AG09309 (cell line): ENCODE measurements at places on chromosomes 2 and 18.

DNA sequence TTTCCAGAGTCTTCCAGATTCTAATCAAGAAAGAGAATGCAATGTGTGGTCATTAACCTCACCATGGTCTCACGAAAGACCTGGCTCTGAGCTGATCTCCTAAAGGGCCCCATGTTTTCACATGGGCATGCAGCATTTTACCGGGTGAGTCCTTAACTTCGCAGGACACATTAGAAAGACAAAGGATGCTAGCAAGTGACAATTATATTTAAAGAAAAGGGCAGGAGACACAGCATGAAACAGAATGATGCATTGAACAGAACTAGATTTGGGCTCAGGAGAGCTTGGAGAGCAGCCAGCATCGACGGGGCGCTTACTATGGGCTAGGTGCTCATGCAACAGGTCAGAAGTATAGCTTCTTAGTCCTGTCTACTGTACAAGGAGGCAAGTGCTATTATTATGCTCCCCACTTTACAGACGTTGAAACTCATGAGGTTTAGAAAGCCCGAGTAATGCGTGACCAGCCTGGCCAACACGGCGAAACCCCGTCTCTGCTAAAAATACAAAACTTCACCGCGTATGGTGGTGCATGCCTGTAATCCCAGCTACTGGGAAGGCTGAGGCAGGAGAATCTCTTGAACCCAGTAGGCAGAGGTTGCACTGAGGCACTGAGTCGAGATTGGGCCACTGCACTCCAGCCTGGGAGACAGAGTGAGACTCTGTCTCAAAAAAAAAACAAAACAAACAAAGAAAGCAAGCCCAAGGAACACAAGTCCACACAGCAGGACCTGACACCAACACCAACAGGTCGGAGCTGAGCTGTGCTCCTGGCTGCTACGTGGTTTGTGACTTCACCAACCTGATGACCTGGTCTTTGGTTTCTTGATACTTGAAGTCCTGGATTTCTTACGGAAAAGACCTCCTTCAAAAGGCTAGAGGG lies 16.1 kb downstream of the MBP start:
- no peak for DNase-seq

DNA sequence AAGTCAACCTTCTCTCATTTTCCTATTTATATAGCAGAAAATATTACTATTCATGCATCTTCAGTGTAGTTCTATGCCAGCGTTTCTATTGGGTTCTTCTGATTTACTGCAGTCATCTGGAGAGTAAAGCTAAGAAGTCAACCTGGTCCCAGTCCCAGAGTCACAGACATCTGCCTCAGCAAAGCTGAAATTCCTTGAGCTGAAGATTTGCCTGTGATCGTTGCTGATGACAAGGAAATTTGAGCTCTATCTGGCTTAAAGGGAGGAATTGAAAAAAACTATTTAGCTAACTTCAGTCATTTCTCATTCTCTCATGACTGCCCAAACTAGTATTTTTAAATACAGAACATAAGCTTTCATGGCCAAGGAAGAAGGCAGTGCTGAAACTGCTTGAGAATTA lies 45.7 kb downstream of the RND3 start:
- DNase-seq = no peak

DNA sequence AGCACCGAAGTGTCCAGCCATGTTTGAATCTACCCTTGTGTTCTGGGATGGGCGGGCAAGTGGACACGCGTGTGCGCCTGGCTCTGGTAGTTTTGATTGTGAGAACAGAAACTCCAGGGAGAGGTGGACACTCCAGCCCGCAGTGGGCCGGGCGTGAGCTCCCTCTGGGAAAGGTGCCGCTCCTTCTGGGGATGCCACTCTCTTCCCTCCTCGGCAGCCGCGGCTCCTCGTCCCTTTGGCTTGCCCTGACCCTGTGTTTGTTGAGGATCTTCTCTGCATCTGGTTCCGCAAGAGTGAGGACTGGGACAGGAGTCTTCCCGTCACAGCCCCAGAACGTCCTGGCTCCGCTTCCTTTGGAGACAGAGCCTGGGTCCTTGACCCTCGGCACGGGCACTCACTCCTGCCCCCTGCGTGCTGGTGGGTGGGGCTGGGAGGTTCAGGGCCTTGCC lies 1.3 kb downstream of the CTDP1 start:
- DNase-seq = no peak

DNA sequence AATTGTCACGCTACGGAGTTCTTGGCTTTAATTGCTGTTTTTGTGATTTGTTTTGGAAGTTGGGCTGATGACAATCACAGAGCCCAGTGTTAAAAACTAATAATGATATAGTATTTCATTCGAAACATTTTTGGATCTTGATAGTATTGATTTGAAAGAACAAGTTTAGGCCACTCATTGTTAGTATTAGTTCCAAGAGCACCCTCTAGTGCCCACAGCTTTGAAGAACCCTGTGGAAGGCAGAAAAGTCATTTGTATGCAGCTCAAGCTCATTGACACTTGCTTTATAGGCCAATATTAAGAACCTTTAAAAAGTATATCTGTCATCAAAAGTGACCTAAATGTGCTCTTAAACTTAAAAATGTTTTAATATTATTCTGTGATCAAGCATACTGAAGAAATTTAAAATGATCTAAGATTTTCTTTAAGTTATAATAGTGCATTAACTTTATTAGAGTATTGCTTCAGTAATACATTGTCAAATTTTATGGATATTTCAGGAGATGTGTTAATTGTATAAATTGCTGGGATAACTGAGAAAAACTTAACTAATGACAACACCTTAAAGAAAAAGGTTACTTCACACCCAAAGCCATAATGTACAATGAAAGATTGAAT lies 191.0 kb downstream of the GRB14 start:
- peak; percentile 7 for DNase-seq

GRCh38 chr18:22455425-22456115 lies 37.9 kb upstream of the CTAGE1 start:
- DNase-seq = no peak

GRCh38 chr18:45785134-45785533 lies 40.3 kb upstream of the SIGLEC15 start:
- no peak for DNase-seq

DNA sequence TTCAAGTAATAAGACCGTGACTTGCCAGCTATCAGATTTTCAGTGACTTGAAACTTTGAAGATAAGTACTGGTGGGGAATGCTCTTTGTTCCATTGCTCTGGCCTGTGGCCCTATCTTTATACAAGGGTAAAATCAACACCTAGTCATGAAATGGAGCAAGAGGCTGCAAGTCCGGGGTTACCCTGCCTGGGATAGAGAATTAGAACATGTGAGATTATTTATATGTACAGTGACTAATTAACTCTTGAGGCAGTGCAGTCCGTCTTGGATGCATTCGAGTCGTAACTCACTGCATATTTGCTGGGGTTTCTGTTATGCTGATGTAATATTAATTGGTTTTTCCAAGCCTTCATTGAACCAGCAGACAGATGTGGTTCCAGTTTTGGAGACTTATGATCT lies 105.8 kb upstream of the LYPD6 start:
- DNase-seq = no peak

GRCh38 chr2:123915380-123915779 lies 109.7 kb upstream of the CNTNAP5 start:
- no peak for DNase-seq

- DNase-seq = no peak
These were observed 47.1 kb downstream of the HS1BP3 start for GRCh38 chr2:20603791-20604190.

DNA sequence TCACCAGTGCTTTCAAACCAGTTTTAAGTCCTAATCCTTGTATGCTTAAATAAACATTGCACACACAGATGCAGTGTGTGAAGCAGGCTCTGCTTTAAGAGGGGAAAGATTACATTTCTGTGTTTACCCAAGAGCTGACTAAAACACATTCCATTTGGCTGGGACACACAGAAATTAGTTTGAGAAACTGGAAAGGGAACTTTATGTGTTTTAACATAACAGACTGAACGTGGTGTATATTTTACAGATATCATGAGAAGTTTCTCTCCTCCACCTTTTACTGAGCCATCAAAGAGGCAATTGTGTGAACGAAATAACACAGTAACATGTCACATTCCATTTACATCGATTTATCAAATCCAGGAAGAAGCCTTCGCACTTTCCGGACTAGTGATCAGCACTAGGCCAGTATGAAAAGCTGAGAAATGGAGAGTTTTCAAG lies 121.8 kb downstream of the MAIP1 start:
- peak; percentile 39 for DNase-seq

DNA sequence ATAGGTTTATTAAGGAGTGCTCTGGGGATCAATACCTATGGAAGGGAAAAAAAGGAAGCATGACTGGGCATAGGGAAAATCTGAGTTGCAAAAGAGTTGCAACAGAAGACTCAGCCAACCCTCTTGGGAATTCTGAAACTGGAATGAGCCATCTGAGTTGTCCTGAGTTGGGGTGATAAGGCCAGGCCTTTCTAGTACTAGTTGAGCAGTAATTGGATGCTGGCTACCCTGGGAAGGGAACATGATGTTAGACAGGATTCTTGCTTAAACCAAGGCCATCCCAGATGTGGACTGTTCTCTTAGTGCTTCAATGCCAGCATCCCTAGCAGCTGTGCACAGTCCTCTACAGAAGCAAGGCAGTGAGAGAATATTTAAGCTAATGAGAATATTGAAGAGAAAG lies 348.8 kb upstream of the GULP1 start:
- peak; percentile 7 for DNase-seq

DNA sequence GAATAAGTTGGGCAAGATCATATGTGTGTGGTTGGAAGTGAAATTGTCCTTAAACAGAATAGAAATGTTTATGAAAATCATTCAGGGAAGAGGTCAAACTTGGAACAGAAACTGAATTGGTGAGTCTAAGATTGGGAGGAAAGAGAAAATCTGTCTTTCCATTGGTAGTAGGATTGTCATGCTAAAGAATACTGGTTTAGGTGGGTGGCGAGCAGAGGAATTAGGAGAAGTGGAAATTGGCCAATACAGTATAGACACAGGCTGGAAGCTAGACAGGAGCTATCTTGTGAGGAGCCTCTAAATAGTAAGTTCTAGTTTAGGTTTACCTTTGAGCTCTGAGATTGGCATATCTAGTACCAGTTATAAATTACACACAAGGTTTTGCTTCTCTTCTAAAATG lies 80.9 kb upstream of the KYNU start:
- DNase-seq = no peak

- peak; percentile 2 for DNase-seq
These were observed 35.1 kb downstream of the DCAF17 start for GRCh38 chr2:171469176-171469575.

DNA sequence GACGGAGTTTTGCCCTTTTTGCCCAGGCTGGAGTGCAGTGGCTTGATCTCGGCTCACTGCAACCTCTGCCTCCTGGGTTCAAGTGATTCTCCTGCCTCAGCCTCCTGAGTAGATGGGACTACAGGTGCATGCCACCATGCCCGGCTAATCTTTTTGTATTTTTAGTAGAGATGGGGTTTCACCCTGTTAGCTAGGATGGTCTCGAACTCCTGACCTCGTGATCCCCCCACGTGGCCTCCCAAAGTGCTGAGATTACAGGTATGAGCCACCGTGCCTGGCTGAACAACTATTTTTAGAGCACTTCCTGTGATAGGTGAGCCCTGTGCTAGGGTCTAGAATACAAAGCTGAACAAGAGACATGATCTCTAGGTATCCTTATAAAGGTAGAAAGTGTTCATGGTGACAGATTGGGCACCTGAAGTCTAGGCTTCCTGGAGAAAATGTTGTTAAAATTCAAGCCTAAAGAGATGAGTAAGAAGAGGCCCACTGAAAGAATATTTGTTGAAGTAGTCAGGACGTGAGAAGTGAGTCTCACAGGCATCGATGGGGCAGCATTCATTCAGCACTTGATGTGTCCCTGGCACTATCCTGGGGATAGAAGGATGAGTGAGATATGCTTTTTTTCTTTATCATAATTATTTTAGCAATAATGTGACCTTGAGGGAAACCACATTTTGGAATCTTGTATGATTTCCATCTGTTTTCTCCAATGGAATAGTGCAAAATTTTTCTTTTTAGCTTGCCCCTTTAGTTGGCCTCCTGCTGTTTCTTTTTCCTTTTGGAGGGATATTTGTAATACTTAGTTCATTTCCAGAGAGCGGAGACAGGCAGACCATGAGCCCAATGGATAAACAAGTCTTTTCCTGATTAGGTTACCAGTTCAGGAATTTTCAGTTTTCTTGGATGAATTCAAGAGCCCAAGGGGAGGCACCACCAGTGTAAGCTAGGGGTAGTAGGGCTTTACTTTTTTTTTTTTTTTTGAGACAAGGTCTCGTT lies 5.1 kb downstream of the ZNF236 start:
- DNase-seq = no peak

DNA sequence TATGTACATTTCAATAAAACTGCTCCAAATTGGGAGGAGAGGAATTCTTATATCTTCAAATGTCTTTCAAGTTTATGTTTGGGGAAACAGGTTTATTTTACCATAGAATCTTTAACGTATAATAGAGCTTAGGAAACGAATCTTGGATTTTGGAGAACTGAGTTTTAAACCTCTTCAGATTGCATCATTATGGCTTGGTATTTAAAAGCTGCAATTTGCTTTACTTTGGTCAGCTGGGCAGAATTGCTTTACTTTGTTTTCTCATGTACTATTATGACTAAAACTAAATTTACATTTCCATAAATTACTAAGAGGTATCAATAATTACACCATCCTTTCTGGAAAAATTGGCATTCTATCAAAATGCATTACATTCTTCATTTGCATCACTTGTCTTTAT lies 54.6 kb downstream of the BAZ2B start:
- no peak for DNase-seq

- no peak for DNase-seq
These were observed 63.9 kb downstream of the PHLPP1 start for GRCh38 chr18:62778976-62779869.

- peak; percentile 54 for DNase-seq
These were observed 77.4 kb upstream of the OSR1 start for GRCh38 chr2:19435815-19436214.

DNA sequence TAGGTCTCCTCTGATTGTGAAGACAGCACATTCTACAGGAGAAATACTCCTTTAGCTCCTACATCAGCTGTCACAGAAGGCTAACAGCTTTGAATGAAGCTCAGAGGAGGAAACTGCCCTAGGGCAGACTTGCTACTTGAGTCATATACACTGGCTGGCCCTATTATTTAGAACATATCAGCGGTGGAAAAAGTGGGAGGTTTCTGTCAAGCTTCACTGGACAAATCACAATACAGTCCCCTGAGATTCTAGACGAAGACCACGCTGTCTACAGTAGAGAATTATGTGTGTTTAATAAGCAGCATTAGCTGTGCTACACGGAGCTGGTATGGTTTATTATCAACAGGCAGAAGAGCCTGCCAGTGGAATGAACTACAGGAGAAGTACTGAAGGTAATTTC lies 230.9 kb upstream of the FSIP2 start:
- DNase-seq = no peak

DNA sequence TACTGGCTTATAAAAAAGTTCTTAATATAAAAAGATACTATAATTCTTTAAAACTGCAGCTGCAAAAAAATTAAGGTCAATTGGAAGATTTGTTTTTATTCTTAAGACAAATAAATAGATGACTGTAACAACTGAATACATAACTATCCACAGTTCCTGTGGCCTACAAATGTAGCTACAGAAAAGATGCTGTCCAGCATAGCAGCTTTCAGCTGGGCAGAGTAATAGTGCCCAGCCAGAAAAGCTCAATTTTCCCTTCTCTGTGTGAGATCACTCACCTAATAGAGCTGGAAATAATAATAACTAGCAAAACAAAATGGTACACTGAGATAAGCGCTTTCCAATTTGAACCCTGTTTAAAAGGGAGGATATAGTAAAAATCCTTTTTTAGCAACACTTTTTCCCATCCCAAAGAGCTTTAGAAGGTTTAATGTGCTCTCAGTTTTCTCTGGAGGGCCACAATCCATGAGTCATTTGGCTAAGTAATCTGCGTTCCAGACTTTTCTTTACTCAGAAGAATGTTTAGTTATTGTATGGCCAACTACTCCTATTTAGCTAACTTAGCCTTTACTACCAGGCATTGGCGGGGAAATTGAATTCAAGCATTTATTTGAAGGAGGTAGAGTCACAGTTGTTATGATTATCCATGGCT lies 158.1 kb upstream of the SLC39A10 start:
- DNase-seq = no peak
